Esophagus mucosa (tissue), 1 donor: ENCODE measurements at places on chromosomes 12 and 14. TPM values are rescaled to one million over a fixed set of nuclear protein-coding genes. Genes with fewer than 3 reads are reported as not detected.

The RNASE1 gene
- 8.6 TPM for total RNA-seq

The LRRC43 gene
- 0.12 TPM for total RNA-seq

The OR6C74 gene
- not detected for total RNA-seq

DNA sequence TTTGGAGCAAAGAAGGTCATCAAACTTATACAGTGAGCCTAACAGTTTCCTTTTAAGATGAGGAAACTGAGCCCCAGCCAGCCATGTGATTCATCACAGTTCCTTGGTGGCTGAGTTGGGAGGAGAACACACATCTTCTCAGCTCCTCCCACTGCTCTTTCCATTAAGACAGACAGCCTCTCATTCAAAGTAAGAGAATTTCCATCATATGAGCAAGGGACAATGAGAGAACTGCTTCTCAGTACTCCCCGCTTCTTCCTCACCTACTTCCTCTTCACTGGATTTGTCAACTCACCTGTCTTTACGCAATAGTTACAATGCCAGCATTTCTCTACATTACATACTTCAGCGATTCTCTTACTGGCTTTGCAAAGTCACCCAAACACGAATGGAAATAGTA is 2.2 kb downstream of the IFNG start:
- peak; percentile 53 for ATAC-seq

GRCh38 chr12:56086608-56087007 is 6.6 kb downstream of the ERBB3 start:
- ATAC-seq: no peak

GRCh38 chr12:17108877-17109541 is 503.0 kb upstream of the LMO3 start:
- no peak for ATAC-seq

- no peak for ATAC-seq
These were observed 122.8 kb downstream of the RASSF9 start for GRCh38 chr12:85713373-85713772.
